CD8-positive, alpha-beta memory T cell (primary cell): ENCODE measurements at places on chromosomes 12 and 14.

GRCh38 chr12:53862831-53863230 lies 75.8 kb upstream of the HOXC13 start:
- DNase-seq: no peak

DNA sequence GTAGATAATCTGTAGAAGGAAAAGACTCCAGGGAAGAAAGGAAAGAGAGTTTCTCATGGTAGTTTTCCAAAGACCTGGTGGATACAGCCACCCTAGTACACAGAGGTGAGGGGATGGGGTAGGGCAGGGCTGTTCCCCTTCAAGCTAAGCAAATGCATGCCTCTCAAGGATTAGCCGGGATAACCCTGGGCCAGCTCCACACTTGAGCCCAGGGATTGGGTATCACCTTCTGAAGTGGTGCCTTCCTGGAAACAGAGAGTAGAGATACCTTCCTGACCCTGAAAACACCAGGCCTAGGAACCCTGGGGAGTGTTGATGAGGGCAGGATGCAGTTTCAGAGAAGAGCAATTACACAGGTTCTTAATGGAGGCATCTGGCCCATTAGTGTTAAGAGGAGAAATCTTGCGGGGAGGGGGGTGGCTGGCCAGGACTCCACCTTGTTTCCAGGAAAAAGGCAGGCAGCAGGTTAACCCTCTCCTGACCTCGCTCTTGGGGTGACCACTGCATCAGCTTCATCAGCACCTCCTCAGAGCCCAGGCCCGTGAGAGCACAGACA lies 106.9 kb upstream of the TMEM233 start:
- no peak for DNase-seq

DNA sequence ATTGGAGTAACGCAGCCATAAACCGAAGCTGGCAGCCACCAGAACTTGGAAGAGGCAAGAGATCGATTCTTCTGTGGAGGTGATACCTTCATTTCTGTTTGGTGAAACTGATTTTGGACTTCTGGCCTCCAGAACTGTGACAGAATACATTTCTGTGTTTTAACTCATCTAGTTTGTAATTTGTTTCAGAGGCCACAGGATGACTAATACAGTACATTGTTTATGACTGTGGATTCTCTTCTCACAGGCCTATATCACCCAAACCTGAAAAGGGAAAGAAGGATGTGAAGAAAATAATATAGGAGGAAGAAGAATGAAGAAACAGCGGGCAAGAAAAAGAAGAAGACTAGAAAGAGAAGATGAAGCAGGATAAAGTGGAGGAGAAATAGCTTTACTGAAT lies 263.8 kb upstream of the DIO2 start:
- no peak for DNase-seq

GRCh38 chr12:124536641-124537040 lies 30.8 kb downstream of the NCOR2 start:
- DNase-seq: no peak

DNA sequence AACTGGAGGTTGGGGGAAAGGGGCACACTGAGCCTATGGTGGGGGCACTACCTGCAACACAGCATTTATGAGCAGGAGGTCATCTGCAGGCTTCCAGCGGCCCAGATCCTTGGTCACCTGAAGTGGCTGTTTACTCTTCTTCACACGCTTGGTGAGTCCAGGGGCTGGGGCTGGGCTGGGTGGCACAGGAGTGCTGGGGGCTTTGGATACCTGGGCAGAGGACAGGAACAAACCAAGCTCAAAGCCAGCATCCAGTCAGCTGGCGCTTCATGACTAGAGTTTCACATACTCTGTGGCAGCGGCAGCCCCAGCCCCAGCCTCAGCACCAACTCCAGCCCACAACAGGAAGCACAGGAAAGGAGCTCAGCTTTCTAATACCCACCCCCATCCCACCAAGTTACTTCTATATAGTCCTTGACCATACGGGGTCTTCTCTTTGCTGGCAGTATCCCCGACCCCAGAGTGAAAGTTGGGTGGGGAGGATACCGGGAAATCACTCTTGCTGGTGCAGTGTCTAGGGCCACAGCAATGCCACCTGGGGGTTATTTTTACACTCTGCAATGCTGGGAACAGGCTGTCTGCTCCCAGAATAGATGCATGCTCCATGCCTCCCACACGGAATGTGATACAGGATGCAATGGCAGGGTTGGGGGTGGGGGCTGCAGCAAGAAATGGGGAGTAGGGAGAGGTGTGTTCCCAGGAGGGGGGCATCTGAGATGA lies 3.1 kb downstream of the MCRS1 start:
- no peak for DNase-seq

- no peak for DNase-seq
These were observed 27.2 kb downstream of the TSPAN8 start for GRCh38 chr12:71130521-71131069.

- no peak for DNase-seq
These were observed 157.6 kb downstream of the PAH start for GRCh38 chr12:102759466-102759865.

- DNase-seq: no peak
These were observed 206.9 kb downstream of the TMEM132D start for GRCh38 chr12:129696926-129697325.

DNA sequence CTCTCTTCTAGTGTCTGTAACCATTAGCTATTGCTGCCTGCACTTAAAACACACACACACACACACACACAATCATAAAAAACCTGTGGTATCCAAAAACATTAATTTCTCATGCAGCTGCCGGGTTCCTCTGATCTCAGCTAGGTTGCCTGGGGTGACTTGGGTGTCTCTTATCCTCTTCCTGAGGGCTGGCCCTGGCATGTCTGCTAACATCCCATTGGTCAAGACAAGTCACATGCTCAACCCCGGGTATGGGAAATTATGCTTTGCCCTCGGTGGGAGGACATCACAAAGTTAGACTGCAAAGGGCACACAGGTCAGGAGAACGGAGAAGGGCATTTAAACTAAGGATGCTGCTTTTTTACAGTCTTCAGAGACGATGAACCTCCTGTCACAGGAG lies 55.7 kb downstream of the TRPV4 start:
- no peak for DNase-seq

GRCh38 chr12:110071967-110072366 lies 23.6 kb upstream of the C12orf76 start:
- no peak for DNase-seq

DNA sequence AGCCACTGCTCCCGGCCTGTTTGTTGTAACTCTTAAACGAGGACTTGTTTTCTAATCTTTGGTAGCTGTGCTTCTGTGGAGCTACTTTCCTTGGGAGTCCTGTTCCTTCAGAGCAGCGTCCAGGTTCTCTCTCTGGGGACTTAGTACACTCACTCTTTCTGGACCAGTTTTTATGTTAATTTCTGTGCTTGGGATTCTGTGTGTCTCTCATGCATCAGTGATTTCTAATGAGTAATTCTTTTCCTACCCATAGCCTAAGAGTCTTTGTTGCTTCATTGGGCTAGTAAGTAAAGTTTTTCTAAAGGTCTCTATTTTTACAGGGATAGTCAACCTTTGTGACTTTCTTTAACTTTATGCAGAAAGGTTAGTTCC lies 289.3 kb downstream of the FBXL14 start:
- no peak for DNase-seq

DNA sequence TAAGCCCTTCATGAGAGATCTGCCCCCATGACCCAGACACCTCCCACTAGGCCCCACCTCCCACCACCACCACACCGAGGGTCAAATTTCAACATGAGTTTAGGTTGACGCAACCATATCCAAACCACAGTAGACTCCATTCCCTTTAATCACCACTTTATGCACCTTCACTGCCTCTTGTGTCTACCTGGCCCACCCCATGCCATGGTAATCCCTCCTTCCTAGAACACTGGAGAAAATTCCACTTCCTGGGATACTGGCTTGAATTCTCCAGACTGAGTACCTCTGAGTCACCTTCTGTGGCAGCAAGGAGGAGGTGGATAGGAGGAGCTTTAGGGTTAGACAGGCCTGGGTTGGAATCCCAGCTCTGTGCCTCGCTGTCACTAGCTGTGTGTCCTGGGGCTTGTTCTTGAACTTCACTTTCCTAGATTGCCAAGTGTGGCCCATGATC lies 26.1 kb upstream of the CIPC start:
- DNase-seq: no peak

- peak; percentile 89 for DNase-seq
These were observed 438 bp downstream of the DDX54 start for GRCh38 chr12:113184900-113185179.

DNA sequence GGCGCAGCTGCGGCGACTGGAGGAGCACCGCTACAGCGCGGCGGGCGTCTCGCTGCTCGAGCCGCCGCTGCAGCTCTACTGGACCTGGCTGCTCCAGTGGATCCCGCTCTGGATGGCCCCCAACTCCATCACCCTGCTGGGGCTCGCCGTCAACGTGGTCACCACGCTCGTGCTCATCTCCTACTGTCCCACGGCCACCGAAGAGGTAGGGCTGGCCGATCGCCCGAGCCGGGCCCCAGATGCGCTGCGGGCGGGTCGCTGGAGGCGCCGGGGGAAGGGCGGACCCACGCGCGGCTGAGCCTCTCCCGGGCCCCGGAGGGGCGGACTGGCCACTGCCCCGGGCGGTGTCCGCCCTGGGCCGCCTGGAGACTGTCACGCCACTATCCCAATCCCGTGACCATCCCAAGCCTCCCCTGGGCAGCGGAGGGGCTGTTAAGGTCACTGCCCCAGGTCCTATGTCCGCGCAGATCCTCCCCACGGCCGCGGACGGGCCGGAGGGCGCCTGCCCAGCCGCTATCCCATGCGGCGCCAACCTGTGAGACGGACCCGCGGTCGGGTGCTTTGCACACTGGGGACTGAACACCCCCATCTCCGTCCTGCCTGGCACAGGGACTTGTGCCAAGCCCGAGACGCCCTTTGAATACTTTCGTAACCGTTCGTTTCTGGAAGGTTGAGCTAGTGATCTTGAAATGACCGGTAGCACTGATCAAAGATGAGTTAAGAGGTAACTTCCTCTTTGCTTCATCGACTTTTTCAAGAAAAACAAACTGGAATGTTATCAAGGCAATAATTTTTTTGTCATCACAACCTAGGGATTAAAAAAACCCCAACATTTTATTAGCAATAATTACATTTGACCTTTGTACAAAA lies 725 bp downstream of the CHPT1 start:
- DNase-seq: peak; percentile 4

DNA sequence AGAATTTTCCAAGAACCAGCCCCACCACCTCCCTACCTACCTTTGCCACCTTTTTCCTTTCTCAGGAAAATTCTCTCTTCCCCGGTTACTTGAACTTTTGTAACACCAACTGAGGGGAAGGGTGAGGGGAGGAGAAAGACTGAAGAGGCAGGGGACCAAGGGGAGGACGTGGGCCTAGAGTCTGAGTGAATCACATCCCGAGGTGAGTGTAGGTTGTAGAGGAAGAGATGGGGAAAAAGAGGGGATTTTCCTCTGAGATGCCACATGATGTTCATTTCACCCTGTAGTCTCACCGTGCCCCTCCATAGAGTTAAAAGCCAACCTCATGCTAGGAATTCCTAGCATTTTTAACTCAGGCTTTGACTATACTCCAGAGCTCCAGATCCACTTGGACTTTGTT lies 311.8 kb downstream of the RPAP3 start:
- no peak for DNase-seq

DNA sequence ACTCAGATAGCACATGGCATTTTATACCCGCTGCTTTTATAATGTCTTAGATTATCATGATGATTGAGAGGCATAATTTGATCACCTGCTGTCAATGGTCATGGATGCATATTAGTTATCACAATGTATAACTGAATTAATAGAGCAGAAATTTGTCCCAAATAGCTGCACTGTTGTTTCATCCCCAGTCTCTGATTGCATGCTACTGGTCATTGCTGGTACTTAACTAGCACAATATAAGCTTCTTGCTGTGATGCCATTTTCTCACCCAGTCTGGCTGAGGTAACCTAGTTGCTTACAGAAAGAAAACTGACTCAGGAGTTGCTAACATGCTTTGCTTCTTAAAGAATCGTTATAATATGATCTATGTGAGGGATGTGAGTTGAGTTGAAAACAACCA lies 76.8 kb upstream of the PLEKHA5 start:
- no peak for DNase-seq

DNA sequence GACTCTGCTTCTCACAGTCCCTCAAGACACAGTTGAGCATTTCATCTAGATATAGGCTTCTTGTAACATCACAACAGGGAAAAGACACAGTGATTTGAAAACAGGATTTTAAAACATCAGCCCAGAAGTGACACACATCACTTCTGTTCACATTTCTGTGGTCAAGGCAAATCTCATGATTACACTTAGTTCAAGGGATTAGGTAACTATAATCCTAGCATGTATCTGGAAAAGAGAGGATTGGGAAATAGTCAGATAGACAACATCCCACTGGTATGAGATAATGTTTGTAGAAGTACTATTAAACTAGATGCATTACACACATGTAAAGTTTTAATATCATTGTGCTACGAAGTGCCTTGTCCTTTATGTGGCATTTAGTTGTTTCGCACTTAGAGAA lies 252.6 kb upstream of the PRKD1 start:
- no peak for DNase-seq

GRCh38 chr14:58954901-58955861 lies 233.3 kb upstream of the DAAM1 start:
- DNase-seq: no peak

- DNase-seq: no peak
These were observed 5.2 kb downstream of the AVIL start for GRCh38 chr12:57813111-57813970.

- no peak for DNase-seq
These were observed 47.8 kb upstream of the MYF6 start for GRCh38 chr12:80659512-80660063.

- peak; percentile 60 for DNase-seq
These were observed 558 bp downstream of the KLHDC2 start for GRCh38 chr14:49768301-49769121.

- DNase-seq: no peak
These were observed 17.1 kb downstream of the SEC23A start for GRCh38 chr14:39085933-39086332.

DNA sequence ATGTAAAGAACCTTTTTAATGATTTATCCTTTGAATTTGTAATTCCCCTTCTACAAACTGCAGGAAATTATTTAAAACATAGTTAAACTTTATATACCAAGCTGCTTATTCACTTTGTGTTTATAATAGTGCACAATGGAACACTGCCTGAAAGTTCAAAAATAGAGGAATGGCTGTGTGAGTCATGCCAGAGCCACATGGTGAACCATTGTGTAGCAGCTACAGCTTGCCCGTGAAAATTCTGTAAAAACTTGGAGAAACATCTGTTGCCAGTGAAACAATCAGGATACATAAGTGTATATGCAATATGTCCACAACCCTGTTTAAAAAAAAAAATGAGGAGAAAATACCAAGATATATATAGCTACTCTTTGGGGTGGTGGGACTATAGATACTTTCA lies 59.5 kb downstream of the VEZT start:
- DNase-seq: no peak

- DNase-seq: no peak
These were observed 98.6 kb upstream of the FAR2 start for GRCh38 chr12:29050503-29050902.

DNA sequence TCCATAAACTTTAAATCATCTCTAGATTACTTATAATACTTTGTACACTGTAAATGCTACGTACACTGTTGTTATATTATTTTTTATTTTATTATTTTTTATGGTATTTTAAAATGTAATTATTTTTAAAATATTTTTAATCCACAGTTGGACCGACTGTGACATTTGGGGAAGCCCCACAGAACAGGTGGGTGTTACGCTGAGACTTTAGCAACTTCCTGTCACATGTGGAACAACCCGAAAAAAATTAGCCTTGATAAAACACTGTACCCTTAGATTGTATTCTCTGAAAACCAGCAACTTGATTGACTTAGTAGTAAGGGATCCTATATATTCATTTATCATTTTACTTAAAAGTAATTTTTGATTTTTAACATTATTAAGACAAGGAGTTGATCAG lies 1755.7 kb upstream of the SEL1L start:
- DNase-seq: no peak

GRCh38 chr12:47969845-47970244 lies 6.4 kb downstream of the TMEM106C start:
- no peak for DNase-seq
